Activated naive CD8-positive, alpha-beta T cell treated with anti-CD3 and anti-CD28 coated beads, Interleukin-2, amount 10 ng/mL, durations not matched to agents 7 days and 5 days (primary cell): ENCODE measurements at places on chromosomes 1 and 21. TPM values are rescaled to one million over a fixed set of nuclear protein-coding genes. Genes with fewer than 3 reads are reported as not detected.
A peak's percentile ranks its signal among the peaks of the same experiment; 100 is the strongest.

GRCh38 chr1:175646439-175647209, 96.8 kb downstream of the TNR start:
- DNase-seq = no peak

GRCh38 chr1:226548256-226549093, at the start of gene STUM:
TSS of gene STUM (plus strand) at chr1:226548764. CDS start at chr1:226548905, 141 bp downstream.
- peak; percentile 62 for DNase-seq

DNA sequence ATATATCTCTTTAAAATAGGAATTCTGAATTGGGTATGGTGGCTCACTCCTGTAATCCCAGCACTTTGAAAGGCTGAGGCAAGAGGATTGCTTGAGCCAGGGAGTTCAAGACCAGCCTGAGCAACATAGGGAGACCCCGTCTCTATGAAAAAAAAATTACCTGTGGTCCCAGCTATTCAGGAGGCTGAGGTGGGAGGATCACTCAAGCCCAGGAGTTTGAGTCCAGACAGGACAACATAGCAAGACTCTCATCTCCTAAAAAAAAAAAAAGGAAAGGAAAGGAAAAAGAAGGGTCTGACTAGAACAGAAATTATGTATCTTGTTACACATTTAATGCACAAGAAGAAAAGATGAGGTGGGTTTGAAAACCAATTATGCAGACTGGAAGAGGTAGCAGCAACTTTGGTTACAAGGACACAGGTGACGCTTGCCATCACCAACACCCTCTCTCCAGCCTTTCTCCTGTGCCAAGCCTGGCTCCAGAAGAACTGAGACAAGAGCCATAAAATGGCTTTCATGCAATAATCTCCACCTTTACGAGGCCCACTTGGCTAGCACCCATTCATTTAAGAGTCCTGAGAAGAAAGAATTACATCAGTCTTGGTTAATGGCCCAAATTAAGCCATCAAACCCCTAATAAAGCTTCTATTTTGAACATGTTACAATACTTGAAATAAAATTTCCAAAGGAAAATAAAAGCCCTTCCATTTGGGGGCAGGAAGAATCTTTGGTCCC, 4.8 kb upstream of the SELENBP1 start:
- no peak for DNase-seq

DNA sequence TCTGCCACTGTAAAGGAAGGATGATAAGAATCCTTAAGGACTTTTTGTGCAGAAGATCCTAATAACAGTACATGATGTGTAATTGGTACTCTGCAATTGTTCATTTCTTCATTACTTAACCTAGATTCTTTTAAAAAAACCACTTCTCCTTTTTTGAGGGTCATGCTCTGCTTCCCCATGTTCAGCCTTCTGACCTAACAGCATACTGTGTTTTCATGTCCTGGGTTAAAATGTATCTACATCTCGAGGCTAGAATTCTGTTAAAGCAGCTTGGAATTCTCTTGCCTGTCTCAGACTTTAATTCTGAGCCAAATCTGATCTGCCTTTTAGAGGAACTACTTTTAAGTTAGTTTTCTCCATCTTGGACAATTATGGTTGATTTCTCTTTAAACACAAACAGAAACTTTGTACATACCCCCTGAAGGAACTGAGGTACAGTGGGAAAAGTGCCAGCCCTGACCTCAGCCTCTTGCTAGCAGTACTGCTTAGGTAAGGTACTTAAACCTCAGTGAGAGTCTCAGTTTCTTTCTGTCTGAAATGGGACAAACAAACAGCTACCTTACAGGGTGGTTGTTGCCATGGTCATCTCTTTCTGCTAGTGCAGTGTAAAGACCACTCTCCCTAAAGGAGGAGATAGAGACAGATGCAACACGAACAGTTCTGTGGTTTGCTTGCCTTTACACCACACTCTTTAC, 103.2 kb upstream of the DYNLT5 start:
- no peak for DNase-seq

DNA sequence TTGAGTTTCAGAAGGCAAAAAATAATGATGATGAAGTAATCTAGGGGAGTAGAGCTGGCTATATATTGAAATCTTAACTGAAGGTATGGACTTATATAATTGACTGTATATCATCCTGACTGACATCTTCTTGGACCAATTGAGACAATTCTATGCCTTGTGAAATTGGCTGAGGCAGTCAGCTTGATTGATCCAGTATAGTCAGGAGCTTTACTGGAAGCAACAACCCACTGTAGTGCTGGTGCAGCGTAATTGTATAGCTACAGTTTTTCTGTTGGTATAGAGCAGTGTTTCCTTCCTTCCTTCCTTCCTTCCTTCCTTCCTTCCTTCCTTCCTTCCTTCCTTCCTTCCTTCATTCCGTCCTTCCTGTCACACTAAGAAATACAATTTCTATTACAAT, 268.0 kb downstream of the NUF2 start:
- DNase-seq = no peak

GRCh38 chr1:230424391-230425251, 1.5 kb downstream of the PGBD5 start:
- DNase-seq = no peak

DNA sequence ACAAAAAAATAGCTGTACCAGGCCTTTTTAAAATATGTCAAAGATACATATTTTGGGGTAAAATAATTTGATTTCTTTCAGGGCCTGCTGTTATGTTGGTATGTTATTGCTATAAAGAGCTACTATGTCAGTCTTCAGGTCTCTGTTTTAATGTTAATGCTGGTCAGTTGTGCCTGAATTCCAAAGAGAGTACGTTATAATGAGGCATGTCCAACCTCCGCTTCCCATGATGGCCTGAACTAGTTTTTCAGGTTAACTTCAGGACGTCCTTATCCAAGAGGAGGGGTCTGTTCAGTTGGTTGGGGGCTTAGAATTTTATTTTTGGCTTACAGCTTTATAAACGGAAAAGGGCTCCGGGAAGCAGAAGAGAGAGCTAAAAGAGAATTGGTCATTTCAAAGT, 34.9 kb upstream of the LYPD8 start:
- DNase-seq = no peak

DNA sequence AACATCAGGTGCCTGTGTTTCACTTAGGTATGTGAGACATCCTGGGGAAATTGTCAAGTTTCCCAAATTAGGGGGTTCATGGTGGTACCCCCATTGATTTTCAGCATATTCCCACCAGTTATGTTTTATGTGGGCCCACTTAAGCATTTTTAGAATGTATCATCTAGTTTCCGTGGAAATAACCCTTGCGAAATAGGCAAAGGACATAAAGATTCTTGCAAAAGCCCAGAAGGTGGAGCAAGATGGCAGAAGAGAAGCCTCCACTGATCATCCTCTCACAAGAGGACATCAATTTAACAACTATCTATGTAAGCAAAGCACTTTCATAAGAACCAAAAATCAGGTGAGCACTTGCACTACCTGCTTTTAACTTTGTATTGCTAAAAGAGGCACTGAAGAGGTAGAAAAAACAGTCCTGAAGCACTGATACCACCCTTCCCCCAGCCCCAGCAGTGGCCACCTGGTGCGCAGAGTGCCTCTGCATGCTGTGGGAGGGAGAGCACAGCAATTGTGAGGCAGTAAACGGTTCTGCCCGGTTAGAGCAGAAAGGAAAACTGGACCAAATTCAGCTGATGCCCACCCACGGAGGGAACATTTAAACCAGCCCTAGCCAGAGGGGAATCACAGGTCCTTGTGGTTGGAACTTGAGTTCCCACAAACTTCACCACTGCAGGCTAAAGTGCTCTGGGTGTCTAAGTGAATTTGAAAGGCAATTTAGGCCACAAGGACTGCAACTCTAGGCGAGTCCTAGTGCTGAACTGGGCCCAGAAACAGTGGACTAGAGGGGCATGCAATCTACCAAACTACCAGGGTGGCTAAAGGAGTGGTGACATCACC, 23.2 kb downstream of the MCOLN2 start:
- DNase-seq = no peak

GRCh38 chr1:225878282-225878681, 3.9 kb downstream of the TMEM63A start:
- DNase-seq = no peak

DNA sequence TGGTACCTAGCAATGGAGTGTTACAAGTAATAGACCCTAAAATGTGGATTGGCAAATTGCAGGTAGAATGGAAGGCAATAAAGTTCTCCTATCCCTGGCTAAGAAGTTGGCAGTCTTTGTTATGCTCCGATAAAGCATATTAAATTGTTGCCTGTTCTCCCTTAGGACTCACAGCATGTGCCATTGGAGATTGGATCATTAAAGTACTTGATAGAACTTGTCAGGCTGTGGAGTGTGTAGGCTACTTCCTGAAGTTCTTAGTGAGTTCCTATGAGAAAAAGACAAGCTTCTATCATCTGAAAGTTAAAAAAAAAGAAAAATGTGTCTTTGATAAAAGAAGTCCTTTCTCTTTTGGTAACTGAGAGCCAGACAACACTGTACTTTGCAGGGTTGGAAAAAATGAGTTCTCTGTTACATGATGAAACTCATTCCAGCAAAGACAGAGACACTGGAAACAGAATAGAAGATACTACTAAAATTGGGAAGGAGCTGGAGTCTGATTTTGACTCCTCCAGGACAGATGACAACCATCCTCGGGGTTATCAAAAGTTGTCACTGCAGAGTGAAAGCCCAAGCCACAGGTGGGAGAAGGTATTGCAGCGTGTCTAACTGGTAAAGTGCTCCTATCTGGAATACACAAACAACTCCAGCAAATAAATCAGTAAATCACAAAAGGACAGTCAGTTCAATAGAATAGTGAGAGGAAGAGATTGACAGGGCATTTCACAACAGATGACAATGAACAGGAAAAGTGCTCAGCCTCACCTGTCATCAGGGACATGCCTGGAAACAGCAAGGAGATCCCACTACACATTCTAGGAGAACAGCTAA, 87.5 kb upstream of the WDR26 start:
- DNase-seq = no peak

GRCh38 chr1:173410794-173411236, 66.3 kb upstream of the PRDX6 start:
- peak; percentile 39 for DNase-seq

DNA sequence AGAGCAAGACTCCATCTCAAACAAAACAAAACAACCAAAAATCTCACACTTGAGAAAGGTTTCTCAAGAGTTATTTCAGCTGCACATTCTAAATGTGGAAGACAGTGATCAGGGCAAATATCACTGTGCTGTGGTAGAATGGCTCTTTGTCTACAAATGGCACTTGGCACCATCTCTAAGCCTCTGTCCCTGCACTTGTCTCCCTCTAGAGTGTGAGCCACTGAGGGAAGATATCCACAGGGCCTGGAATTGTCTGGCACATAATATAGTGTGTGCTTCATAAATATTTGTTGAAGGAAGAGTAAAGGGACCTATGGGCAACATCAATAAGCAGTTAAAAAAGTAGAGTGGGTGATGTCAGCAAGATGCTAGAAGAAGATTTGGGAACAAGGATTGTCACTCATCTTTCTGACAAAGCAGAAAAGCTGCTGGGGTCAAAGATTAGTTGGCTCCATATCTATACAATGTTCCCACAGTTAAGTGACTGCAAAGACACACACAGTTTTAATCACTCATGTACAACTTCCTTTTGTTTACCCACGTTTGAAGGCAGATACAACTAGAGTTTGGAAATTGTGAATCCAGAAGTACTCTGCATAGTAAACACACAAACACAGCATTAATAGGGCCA, 19.1 kb downstream of the CD101 start:
- DNase-seq = no peak

DNA sequence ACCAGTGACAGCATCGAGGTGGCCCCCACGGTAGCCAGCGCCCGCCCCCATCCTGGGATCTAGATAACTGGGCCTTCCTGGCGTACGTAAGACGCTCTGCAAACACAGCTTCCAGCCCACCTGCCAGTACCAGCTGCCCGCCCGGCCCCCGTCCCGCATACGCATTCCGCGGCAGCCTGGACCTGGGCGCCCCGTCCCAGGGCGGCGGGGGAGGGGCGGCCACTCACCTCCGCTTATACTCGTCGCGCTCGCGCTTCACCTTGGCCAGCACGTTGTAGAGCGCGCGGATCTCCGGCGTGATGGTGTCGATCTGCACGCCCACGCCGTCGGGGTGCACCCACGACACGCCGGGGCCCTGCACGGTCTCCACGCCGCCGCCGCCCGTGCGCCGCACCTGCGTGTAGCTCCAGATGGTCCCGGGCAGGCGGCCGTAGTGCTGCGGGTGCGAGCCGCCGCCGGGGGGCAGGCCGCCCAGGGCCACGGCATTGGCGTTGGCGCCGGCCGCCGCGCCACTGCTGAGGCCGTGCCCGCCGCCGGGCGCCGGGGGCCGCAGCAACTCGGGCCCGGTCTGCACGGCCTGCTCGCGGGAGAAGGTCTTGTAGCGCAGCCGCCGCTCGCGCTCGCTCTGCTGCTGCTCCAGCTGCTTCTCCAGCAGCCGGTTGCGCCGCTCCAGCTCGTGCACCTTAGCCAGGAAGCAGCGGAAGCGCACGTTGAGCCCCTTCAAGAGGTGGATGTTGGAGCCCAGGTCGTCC, 859 bp downstream of the IFFO2 start:
- DNase-seq = peak; percentile 64

Gene ERRFI1
- 0.94 TPM for total RNA-seq

Gene TMCC2
- total RNA-seq = 4.4 TPM

Gene BPNT1
- total RNA-seq = 18.4 TPM

Gene FAM177B
- total RNA-seq = not detected

Gene SLAMF1
- total RNA-seq = 42.6 TPM

Gene NBPF10
- 1.5 TPM for total RNA-seq

Gene AURKAIP1
- total RNA-seq = 97.1 TPM
